GM12892 (cell line): ENCODE measurements at places on chromosomes 2 and 18.

GRCh38 chr2:46569766-46570165, 90.4 kb downstream of the TMEM247 start:
- no peak for DNase-seq

DNA sequence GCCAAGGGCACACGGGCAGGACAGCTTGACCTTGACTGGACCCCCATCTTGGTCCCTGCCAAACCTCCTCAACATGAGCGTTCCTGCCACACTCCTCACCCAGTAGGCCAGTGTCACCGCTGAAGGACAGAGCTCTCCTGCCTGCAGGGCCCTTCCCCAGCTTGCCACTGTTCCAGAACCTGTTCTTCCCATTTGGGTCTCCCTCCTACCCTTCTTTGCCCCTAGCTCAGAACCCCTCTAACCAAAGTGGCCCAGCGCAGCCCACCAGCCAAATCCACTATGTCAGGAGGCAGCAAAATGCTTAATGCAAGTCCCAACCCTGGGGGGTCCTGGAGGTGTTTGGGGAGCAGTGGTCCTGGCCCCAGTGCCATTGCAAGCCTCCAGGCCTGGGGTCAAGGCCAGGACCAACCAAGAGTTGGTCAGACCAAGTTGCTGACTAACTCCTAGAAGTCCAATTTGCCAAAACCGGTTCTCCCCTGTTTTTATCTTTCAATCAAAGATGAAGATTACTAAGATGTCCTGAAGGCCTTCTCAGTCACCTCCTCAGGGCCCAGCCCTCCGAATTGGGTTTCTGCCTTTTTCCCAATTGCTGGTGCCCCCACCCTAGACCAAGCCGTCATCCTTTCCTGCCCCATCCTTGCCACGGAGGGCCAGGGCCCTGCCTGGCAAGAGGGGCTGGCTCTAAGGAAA, 4.5 kb upstream of the ASPRV1 start:
- no peak for DNase-seq

DNA sequence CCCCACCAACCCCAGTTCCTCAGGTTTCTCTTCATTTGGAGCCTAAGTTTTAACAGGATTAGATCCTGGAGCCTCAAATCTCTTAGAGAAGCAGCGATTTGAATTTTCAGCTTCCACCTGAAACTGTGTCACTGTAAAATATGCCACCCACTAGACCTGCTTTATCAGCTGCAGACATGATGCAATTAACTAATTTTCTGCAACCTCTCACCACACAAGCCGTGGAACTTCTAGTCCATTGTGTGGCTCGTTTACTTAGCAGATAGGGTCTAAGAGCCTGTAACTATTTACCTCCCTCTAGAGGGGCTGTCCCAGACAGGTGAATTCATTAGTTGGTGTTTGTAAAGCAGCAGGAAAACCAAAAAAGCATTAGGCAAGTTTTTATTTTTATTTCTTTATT, 31.6 kb upstream of the FZD5 start:
- DNase-seq, result no peak

DNA sequence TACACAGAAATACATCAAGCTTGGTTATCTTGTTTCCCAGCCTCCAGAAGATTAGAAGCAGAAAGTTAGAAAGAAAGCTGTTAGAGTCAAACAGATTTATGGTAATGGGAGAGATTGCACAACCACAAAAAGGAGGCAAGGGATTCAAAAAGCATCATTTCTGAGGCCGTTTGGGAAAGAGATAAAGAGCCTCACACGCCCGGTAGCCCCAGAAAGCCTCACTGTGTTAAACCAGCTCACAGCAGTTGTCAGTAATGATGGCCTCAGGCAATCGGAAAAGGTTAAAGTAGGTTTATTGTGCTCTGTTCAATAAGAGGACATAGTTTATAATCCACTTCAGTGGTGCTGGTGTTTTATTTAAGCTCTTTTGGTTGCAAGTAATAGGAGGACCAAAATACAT, 111.3 kb downstream of the DCC start:
- DNase-seq, result no peak

- no peak for DNase-seq
Measured at GRCh38 chr2:230701308-230701707, 11.3 kb upstream of the CAB39 start.

DNA sequence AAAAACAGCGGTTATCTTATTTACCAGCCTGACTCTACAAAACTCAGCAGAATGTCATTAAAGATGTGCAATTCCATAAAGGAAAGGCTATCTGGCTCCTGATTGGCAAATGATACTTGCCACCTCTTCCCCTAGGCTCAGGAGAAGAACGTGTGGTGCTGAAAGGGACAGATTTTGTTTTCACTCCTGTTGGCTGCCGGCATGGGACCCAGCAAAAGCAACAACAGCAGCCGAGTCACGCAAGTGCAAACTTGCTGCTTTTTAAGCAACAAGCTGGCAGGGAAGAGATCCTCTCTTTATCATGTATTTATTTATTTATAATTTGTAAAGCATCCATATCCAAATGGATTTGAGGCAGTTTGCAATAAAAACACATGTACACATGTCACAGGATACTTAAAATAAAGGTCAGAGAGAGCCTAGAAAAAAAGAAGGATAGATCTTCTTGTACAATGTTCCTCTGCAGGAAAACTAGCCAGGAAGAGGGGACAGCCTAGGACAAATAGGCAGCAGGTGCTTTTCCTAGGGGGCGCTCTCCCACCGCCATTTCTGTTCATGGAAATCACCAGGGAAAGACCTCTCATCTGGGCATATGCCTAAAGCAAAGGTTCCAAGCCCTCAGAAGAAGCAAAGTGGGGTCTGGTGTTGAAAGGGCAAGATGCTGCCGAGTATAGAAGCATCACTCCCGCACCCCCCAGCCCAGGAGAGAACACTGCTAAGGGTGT, 799.3 kb downstream of the BCL11A start:
- DNase-seq, result no peak

DNA sequence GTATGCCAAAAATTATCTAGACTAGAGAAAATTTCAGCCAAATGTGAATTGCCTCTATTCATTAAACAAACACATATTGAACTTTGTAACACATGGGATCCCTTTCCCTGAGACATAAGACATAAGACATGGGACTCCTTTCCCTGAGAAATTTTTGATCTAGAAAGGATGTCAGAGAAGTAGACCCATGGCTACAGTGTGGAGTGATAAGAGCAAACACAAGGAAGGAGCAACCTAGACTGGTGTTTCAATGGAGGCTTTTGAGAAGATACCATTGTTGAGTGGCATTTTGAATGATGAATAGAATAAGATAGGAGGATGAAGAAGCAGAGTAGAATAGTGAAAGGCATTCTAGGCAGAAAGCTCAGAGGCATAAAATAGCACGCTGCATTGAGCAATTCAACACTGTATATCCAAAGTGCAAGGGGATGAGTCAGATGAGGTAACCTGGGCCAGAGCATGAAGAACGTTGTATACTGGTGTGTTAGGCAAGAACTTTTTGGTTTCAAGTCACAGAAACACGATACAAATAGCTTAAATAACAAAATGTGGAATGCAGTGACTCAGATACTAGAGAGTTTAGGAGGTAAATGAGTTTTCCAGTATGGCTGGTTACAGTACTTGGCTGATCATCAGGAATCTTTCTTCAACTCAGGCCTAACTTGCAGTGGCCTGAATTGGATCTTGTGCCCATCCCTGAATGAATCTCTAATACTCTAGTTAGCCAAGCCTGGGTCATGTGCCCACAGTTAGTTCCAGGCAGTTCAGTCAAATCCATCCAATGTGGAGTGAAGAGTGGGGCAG, 129.8 kb upstream of the TANK start:
- DNase-seq, result no peak

GRCh38 chr2:160509016-160509415, 15.4 kb upstream of the RBMS1 start:
- no peak for DNase-seq

GRCh38 chr2:74617122-74617521, 31.0 kb downstream of the M1AP start:
- DNase-seq, result no peak

- no peak for DNase-seq
Measured at GRCh38 chr2:215003001-215003400, 135.4 kb downstream of the ABCA12 start.

DNA sequence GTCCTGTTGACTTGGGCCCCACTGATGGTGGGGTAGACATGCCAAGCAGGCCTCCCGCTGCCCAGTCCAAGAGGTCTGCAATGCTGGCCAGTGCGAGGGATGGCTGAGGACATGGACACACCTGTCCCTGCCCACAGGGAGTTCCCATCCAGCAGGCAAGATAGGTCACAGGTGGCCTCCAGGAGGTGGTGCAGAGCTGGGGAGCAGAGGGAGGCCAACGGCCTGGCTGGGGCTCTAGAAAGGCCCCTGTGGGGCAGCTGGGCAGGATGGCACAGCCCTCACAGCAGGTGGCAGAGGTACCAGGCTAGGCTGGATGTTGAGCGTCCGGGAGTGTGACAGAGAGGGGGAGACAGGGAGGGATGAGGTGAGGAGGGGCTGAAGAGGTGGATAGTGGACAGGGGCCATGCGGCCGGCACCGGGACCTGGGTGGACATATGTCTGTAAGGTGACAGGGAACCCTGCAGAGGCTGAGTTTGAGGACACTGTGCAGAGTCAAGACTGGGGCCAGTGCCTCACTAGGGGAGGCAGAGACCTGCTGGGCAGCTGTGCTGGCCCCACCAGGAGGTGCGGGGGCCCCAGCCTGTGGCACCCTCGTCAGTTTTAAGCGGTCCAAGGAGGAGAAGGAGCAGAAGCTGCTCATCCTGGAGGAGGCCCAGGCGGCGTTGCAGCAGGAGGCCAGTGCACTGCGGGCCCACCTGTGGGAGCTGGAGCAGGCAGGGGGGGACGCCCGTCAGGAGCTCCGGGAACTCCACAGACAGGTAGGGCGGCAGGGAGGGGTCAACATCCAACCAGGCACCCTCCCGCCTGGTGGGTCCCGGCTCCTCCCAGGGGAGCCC, 34.3 kb upstream of the SNED1 start:
- DNase-seq, result no peak

DNA sequence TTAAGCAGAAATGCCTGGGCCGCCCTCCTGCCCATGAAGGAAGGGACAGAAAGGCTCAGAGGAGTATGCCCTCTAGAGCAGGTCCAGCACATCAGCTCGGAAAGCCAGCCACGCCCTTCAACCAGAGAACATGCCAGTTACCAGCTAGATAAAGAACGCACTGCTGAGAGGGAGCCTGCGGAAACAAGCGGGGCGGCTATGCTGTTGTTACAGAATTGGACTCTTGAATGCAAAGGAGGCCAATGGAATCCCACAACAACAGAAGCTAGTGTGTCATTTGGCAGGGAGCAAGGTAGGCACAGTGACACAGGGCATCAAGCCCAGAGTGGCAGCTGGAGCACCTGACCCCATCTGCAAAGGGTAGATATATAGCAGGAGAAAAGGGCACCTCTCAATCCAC, 242.9 kb upstream of the ID2 start:
- DNase-seq, result no peak

- DNase-seq, result no peak
Measured at GRCh38 chr2:157498483-157498882, 54.6 kb upstream of the CYTIP start.

GRCh38 chr2:58939388-58939787, 698.3 kb upstream of the FANCL start:
- DNase-seq, result no peak

DNA sequence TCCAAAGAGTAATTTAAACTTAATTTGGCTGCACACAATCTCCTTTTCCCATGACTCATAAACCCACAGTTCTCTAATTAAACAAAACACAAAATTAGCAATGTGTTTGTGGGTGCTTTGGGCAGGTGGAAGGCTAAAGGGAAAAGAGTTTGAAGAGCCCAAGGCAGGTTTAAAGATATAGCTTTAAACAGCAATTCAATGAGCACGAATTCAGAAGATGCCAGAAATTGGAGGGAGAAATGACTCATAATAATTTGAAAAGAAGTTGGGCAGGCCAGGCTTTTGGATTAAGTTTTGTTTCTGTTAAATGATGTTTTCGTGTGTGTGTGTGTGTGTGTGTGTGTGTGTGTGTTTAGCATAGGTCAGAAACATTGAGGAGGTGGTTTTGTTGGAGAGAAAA, 594.8 kb upstream of the ZEB2 start:
- no peak for DNase-seq

- DNase-seq, result no peak
Measured at GRCh38 chr2:30865243-30865642, 58.0 kb upstream of the CAPN13 start.

- no peak for DNase-seq
Measured at GRCh38 chr2:107007927-107008326, 122.0 kb upstream of the ST6GAL2 start.

DNA sequence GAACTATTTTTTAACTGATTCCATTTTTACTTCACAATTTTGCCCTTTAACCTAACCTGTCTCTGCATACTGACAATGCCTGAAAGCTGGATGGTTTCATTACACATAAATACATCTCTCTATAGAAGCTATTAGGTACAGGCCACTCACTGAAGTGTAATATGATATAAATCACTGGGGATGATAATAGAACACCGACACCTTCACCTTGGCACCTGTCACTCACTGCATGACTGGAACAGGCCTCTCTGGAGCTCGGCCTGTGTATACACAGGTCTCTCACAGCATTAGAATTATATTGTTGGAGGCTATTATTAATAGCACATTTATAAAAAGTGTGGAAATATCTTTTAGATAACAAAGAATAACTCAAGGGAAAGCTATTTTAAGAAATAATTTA, 138.2 kb downstream of the TMEM131 start:
- DNase-seq, result no peak

GRCh38 chr2:3486047-3487027, 33.0 kb downstream of the ADI1 start:
- no peak for DNase-seq

GRCh38 chr2:29011418-29012060, 30.4 kb downstream of the TOGARAM2 start:
- DNase-seq, result no peak

DNA sequence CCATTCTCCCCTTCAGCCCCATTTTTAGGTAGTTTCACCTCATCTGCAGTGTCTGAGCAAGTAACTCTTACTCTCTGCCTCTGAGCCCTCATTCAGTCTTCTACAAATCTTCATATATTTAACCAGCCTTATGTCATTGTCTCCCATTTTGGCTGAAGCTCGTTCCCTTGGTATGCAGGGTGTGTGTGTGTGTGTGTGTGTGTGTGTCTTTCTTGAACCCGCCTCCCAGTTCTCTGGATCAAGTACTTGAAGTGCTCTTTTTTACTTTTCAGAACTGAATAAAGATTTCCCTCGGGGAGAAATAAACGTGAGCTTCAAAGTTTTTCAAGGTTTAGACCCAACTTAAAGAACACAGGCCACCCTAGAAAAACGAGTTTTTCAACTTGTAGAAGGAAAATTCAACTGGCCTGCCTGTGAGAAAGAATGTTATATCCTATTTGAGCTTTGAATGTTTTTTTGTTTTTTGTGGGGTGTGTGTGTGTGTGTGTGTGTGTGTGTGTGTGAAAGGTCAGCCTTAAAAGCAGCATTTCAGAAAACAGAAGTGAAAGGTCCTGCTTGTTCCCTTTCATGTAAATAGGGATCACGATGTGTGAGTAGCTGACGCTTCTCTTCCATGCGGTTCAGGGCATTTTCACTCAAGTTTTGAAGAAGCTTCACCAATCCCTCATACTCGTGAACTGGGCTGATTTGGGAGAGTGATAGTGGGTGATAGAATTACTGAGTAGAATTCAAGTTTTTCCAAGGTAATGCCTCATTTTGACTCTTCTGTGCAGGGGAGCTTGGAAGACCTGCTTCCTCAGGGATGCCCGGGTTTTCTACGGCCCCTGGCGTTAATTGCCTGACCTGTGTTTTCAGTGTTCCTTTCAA, 50.6 kb upstream of the EML6 start:
- DNase-seq, result no peak
